Liver (tissue), 10 donors: ENCODE measurements at places on chromosomes 1 and 21.
A peak's percentile ranks its signal among the peaks of the same experiment; 100 is the strongest.

- H3K4me3 ChIP-seq, result no peak overlapping the region
- H3K36me3 ChIP-seq, result peaks cover 2% of the 10 kb centered on the region
- no peaks in the 10 kb centered on the region for H3K27me3 ChIP-seq
- peaks cover 3% of the 10 kb centered on the region for H3K4me1 ChIP-seq
- DNase-seq, result no peak
These were observed 81.7 kb downstream of the PTPRU start for GRCh38 chr1:29317916-29318530.

DNA sequence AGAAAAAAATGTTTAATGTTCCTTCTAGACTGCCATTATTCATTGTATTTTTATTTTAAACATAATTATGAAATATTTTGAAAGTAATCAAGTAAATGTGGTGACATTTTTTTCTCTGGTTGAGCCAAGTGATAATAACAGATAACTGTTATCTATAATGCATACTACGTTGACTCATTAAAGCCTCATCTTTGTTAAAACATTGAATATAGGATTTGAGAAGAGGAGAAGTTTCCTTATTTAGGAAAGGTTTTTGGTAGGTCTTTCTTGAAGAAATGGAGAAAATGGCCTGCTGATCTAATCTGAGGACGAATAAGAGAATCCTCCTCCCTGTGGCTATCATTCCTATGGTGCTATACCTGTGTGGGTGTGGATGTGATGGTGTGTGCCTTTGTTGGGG lies 89.0 kb downstream of the NFIA start:
- no peaks in the 10 kb centered on the region for H3K36me3 ChIP-seq
- no peaks in the 10 kb centered on the region for H3K27me3 ChIP-seq
- H3K4me3 ChIP-seq, result no peak overlapping the region
- no peak for DNase-seq
- H3K4me1 ChIP-seq, result peaks cover 9% of the 10 kb centered on the region

GRCh38 chr1:218226005-218226404 lies 59.1 kb upstream of the RRP15 start:
- H3K4me3 ChIP-seq, result no peak overlapping the region
- no peaks in the 10 kb centered on the region for H3K27me3 ChIP-seq
- H3K4me1 ChIP-seq, result no peaks in the 10 kb centered on the region
- no peak overlapping the region for H3K27ac ChIP-seq
- no peak for DNase-seq

DNA sequence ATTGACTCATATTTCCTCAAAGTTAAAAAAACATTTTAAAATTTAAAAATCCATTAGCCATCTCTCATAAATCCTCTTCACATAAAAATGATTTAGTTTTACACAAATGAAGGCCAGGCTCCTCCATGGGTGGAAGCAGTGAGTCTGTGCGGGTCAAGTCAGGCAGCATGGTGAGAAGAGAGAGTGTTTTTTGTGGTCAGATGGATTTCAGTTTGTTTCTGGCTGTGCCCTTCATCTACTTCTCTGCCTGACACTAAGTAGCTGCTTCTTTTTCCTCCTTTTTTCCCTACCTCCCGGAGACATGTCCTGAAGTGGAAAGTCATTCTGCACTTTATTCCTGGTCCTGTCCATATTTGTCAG lies 10.3 kb downstream of the PLA2G4A start:
- H3K36me3 ChIP-seq, result no peaks in the 10 kb centered on the region
- H3K27me3 ChIP-seq, result no peaks in the 10 kb centered on the region
- no peak for DNase-seq
- no peaks in the 10 kb centered on the region for H3K4me1 ChIP-seq

DNA sequence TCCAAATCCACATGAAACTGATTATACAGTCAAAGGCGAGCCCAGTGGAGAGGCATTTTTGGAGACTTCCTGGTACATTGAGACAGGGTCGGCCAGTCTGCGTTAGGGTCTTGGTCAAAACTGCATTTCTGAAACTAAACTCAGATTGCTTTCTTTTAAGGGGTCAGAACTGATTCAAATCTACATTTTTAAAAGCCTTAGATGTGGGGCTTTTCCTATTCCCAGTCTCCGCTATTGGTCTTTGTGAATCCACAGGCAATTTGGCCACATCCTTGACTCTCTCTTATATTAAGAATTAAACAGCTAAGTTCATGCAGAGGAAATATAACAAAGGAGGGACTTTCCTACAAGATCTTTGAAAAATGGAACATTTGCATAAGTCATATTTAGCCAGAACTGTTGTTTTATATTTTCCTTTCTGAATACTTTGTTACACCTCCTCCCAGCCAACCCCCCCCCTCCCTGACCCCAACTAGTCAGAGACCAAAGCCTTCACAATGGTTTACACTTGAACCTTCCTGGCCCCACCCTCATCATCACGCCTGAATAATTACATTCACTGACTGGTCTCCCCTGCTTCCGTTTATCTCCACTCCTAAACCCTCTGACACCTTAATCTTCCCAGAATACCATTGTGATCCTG lies 30.9 kb downstream of the SELL start:
- no peak for DNase-seq
- H3K27ac ChIP-seq, result no peak overlapping the region
- H3K27me3 ChIP-seq, result peaks cover 3% of the 10 kb centered on the region
- H3K36me3 ChIP-seq, result no peaks in the 10 kb centered on the region
- no peaks in the 10 kb centered on the region for H3K4me1 ChIP-seq

DNA sequence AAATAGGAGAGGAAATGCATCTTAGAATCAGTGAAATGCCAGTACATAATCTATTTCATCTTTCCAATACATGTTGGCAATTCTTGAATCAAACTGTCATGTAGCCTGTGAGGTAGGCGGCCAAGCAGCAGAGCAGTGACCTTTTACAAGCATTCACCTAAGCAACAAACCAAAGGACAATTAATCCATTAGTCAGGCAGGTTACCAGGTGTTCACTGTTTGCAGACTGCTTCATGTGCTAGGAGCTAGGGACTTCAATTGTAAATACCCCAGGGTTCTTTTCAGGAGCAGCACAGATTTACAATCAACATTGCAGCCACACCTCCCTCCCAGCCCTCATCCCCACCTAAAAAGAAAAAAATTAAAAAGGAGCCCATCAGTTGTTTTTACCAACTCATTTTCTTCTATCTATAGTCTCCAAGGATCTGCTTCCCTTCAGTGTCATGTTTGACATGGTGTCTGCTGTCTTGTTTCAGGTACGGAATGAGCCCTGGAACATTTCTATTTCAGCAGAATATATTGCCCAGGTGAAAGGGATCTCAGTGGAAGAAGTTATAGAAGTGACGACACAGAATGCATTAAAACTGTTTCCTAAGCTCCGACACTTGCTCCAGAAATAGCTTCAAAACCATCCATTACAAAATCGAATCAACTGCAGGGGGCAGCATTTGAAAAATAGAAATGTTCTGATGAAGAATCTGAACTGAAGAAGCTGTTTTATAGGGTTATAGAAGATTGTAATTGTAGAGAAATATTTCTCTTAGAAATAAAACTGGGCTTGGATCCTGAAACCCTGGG lies 23.0 kb downstream of the TATDN3 start:
- peaks cover 3% of the 10 kb centered on the region for H3K36me3 ChIP-seq
- H3K4me1 ChIP-seq, result no peaks in the 10 kb centered on the region
- H3K27ac ChIP-seq, result no peak overlapping the region
- H3K27me3 ChIP-seq, result no peaks in the 10 kb centered on the region

DNA sequence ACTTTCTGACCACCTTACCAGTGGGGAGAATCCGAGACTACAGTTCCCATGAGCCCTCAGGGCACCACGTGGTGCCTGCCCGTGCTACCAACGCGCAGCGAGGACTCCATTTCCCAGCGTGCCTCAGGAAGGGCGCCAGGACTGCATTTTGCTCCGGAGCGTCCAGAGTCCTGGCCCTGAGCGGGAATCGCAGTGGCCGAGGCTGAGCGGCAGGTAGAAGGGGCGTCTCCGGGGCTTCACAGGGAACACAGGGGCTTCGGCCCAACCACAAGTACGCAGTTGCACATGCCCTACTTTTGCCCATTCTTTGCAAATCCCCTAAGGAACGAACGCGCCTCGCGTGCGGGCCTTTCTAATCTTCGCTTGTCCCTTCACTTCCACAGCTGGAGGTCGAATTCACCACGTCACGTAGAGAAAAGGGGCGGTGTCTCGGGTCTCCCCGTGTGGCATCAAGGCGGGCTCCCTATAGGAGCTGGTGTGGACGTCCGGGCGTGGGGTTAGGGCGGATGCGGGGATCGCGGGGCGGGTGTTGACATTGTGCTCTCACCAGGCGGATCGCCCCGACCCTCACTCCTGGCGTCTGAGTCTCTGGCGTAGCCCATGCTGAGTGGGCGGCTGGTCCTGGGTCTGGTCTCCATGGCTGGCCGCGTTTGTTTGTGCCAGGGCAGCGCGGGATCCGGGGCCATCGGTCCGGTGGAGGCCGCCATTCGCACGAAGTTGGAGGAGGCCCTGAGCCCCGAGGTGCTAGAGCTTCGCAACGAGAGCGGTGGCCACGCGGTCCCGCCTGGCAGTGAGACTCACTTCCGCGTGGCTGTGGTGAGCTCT lies at the start of gene BOLA1:
TSS of gene BOLA1 (plus strand) at position 109 of the 825 bp plus-strand sequence. CDS start at position 601, 492 bp downstream.
- DNase-seq, result peak; percentile 89
- peak within 1 kb of the TSS; percentile 76 for H3K4me3 ChIP-seq
- H3K27me3 ChIP-seq, result no peaks in the 10 kb centered on the region
- peak within 1 kb of the TSS; percentile 91 for H3K27ac ChIP-seq
- no peaks in the 10 kb centered on the region for H3K36me3 ChIP-seq
- H3K4me1 ChIP-seq, result peaks cover 19% of the 10 kb centered on the region

DNA sequence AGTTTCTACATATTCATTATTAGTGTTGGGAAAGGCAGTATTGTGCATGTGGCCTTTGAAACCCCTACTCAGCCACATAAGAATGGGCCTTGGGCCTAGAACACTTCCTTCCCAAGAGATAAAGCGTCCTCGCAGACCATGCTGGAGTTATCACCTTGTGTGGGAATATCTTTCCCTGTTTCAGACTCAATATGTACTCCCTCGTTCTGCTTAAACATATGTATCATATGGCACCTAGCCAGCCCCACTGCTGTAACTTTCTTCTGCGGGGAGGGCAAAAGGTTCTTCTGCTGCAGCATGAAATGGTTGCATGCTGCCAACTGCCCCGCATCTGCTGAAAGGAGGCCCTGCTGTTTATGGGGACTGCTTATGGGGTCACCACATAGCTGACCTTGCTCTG lies 92.0 kb downstream of the CRB1 start:
- no peaks in the 10 kb centered on the region for H3K4me1 ChIP-seq
- DNase-seq, result no peak
- no peak overlapping the region for H3K4me3 ChIP-seq

GRCh38 chr21:42703965-42704364 lies 50.5 kb downstream of the PDE9A start:
- no peak for DNase-seq
- no peak overlapping the region for H3K4me3 ChIP-seq
- no peak overlapping the region for H3K27ac ChIP-seq
- no peaks in the 10 kb centered on the region for H3K4me1 ChIP-seq
- H3K36me3 ChIP-seq, result no peaks in the 10 kb centered on the region

- H3K27me3 ChIP-seq, result no peaks in the 10 kb centered on the region
- H3K36me3 ChIP-seq, result no peaks in the 10 kb centered on the region
- DNase-seq, result no peak
- H3K27ac ChIP-seq, result no peak overlapping the region
- H3K4me1 ChIP-seq, result no peaks in the 10 kb centered on the region
- no peak overlapping the region for H3K4me3 ChIP-seq
These were observed 476.7 kb downstream of the NPHP4 start for GRCh38 chr1:5515501-5515900.

GRCh38 chr1:229596925-229597699 lies 28.8 kb downstream of the TAF5L start:
- H3K36me3 ChIP-seq, result peaks cover 10% of the 10 kb centered on the region
- H3K27ac ChIP-seq, result no peak overlapping the region
- no peaks in the 10 kb centered on the region for H3K27me3 ChIP-seq
- no peak overlapping the region for H3K4me3 ChIP-seq

DNA sequence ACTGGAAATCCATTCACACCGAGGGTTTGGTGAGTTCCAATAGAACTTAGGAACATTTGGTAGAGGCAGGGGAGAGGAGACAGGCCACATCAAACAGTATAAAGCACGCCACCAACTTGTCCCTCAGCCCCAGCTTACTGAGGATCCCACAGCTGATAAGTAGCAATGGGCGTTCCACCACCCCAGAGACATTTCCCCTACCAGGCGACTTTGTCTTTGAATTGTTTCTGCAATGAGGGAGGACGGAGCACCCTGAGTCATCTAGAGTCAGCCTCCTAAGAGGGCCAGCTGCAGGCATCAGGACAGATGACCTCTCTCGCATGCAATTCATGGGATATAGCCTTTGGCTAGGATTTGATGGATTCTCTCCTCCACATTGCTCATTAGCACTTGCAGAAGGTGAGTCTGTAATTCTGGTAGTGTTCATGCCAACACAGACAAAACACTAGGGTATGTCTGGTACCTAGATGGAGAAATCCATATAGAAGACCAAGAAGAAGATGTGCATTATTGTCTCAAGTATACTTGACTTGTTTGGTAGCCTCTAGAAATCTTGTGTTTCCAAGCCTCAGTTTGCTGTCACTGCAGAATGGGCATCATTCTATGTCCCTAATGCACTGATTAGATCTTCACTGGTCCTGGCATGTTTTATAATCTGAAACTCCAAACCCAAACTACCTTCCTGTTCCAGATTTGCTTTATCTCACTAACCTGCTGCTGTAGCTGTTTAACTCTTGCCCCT lies 69.0 kb downstream of the RRAGC start:
- no peak overlapping the region for H3K4me3 ChIP-seq
- H3K4me1 ChIP-seq, result no peaks in the 10 kb centered on the region
- H3K36me3 ChIP-seq, result no peaks in the 10 kb centered on the region

DNA sequence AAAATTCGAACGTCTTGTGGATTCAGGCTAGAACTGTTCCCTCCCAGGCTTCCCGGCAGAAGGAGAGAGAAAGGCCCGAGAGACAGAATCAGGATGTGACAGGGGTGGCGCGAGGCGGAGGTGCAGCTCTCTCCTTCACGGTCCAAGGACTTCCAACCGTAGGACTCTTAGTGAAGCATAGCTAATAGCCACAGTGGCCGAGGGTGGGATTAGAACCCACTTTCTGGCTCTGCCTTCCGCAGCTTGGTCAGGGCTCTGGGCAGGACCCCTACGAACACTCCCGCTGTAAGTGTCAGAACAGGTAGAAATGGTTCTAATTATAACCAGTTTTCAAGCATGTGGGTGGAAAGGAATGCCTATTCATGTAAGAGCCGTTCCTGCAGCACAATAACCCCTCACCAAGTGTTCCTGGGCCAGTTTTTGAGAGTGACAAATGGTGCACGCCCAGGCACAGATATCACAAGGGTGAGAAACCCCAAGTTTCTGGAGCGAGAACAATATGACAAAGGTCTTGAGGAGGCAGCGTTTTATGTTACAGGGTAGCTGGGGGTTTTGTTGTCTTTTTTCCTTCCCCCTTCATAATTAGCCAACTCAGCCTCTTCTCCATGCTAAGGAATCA lies 86.4 kb downstream of the SYF2 start:
- H3K36me3 ChIP-seq, result no peaks in the 10 kb centered on the region
- H3K27me3 ChIP-seq, result no peaks in the 10 kb centered on the region
- no peak overlapping the region for H3K27ac ChIP-seq
- no peak overlapping the region for H3K4me3 ChIP-seq
- H3K4me1 ChIP-seq, result no peaks in the 10 kb centered on the region
- no peak for DNase-seq
